CD4-positive, alpha-beta T cell treated with Interleukin-2 at 100 ng/mL for 4 hours (primary cell): ENCODE measurements at places on chromosomes 7 and 10.

DNA sequence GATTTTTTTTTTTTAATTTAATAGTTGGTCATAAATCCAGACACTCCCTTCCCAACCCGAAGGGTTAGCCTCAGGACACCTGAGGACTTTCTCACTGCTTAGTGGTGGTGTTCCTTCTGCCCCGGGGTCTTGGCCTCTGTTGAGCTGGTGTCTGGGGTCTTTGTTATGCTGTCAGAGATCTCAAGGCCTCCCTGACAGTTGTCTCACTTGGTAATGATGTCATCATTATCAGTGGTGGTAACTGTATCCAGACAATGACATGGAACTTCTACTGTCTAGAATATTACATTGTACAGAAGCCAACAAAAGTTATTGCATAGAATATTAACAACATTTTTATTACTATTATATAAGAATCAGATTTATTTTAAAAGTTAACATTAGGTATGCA is 32.9 kb downstream of the PPP2R2D start:
- DNase-seq = no peak

- no peak for DNase-seq
These were observed 68.4 kb upstream of the DUSP5 start for GRCh38 chr10:110429301-110429700.

DNA sequence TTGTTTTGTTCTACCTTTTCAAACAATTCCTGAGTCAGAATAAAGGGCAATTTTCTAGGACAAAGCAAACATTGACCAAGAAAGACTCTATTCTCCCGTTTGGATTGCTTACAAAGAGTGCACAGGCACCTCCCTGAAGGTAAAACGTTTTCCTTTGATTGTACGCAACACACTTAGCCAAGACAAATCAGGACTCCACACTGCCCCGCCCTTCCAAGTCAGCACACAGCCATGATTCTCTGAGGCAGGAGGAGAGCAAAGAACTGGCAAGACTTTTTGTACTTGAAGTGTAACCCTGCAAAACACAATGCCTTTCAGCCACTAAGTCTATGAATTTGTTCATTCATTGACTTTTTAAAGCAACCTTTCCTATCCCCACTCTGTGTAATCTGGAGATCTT is 85.0 kb upstream of the FAM180A start:
- DNase-seq = no peak

DNA sequence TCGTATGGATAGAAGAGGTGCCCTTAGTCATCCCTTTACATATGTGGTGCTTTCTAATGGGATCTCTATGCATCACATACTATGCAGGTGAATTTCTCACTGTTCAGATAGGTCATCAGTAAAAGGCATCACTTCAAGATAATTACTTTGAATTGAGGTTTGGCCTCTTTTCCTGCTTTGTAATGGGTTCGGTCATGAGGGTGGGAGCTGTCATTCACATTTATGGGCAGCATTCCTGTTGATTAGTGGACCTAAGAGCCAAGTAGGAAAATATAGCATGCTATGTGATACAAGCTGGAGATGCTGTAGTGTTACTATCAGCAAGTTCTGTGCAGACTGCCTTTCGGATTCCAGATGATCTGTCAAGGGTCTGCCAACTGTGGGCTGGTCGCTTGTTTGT is 156.3 kb downstream of the LCOR start:
- DNase-seq = no peak

DNA sequence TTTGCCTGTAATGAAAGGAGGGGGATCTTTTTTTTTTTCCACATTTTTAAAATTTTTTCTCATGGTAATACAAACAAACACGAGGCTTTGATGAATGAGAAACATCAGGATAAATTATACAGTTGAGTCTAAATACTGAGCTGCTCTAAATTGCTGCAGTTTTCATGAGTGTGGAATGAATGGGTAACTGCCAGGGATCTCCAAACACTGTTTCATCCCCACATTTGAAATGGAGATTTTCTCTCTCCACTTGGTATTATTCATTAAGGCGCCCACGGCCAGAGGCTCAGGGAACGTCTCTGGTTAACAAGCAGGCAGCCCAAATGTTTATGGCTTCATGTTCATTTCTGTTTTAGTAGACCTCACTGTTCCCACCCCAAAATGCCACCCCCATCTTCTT is 717.1 kb downstream of the GRID1 start:
- no peak for DNase-seq
